ENCODE measurements at places on chromosomes 6 and 20. TPM values are rescaled to one million over a fixed set of nuclear protein-coding genes. Genes with fewer than 3 reads are reported as not detected.
A peak's percentile ranks its signal among the peaks of the same experiment; 100 is the strongest.

DNA sequence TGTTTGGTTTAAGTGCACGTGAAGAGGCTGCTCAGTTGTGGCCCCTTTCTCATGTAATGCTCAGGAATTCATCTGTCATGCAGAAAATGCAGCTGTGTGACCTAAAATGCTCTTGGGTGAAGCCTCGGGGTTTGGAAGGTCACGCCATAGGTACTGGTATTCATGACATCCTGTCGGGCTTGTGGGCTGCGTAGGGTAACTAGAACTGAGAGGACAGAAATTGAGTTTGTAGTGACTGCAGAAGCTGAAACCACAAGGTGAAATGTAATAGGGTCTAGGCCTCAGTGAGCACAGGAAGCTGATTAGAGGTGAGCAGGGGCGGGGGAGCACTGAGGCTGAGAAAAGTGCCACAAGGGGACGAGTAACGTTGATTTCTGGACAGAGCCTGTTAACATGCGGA lies 128.8 kb downstream of the SOBP start:
- no peak overlapping the region for H3K27ac ChIP-seq
- no peak for DNase-seq
- H3K36me3 ChIP-seq: no peaks in the 10 kb centered on the region
- H3K27me3 ChIP-seq: no peaks in the 10 kb centered on the region

EYA2 gene
- polyA plus RNA-seq: 0.14 TPM

DNA sequence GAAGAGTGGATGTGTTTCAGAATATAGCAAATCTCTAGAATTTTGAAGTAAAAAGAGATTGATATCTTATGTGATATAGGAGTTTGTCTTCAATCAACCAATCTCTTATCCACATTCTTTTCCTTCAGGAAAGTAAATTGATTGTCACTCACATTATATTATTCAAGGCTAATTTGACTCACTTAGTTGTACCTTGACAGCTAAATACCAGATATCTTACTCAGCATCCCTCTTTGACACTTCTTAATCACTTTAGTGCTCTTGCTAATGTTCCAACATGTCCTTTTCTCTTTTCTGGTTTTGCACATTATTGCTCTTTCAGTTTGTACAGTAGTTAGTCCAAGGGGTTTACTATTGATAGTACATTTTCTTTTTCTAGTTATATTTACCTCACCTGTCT lies 286.9 kb upstream of the PTCHD4 start:
- no peaks in the 10 kb centered on the region for H3K36me3 ChIP-seq
- H3K27ac ChIP-seq: no peak overlapping the region
- no peaks in the 10 kb centered on the region for H3K4me1 ChIP-seq
- DNase-seq: no peak
- H3K27me3 ChIP-seq: no peaks in the 10 kb centered on the region

TGM2 gene
- polyA plus RNA-seq: 254 TPM

DNA sequence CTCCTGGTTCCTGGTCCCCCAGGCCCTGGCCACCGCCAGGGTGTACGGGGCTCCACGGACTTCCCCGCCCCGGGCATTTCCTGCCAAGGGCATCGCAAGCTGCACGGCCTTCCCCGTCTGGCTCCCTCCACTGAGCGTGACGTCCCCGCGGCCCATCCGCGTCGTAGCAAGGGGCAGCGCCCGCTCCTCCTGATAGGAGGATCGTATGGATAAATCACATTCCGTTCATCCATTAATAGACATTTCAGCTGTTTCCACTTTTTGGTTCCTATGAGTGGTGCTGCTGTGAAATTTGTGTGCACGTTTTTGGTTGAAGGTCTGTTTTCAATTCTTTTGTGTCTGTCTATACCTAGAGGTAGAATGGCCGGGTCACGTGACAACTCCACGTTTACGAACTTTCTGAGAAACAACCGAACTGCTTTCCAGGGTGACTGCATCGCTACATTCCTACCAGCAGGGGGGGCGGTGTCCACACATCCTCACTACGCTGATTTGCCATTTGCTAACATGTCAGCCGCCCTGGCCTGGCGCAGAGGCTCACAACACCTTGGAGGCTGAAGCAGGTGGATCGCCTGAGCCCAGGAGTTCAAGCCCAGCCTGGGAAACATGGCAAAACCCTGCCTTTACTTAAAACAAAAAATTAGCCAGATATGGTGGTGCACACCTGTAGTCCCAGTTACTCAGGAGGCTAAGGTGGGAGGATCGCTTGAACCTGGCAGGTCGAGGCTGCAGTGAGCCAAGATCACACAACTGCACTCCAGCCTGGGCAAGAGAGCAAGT lies 37.7 kb downstream of the KCNQ2 start:
- no peak overlapping the region for H3K27ac ChIP-seq
- peaks cover 21% of the 10 kb centered on the region for H3K27me3 ChIP-seq
- no peaks in the 10 kb centered on the region for H3K4me1 ChIP-seq
- no peak overlapping the region for H3K4me3 ChIP-seq
- peak; percentile 77 for DNase-seq

DNA sequence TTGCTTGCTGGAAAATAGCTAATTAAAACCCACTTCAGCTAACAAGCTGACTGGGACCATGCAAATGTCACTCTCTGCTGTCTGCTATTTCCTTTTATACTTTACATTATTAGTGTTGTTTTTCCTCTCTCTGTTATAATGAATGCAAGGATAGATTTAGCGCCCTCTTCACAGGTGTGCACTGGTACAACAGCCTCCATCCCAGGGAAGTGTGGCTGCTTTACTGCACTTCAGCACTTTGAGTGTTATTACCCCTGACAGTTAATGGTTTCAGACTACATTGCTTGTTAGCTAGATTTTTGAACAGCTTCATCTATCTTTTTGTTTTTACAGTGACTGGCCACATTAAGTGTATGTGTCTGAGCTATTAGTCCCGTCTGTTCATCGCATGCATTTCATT lies 405.7 kb downstream of the RNF144B start:
- H3K27me3 ChIP-seq: no peaks in the 10 kb centered on the region
- no peak overlapping the region for H3K27ac ChIP-seq
- H3K36me3 ChIP-seq: no peaks in the 10 kb centered on the region

- no peak overlapping the region for H3K4me3 ChIP-seq
- H3K36me3 ChIP-seq: no peaks in the 10 kb centered on the region
- peaks cover 7% of the 10 kb centered on the region for H3K4me1 ChIP-seq
- DNase-seq: no peak
- no peak overlapping the region for H3K27ac ChIP-seq
Observed at GRCh38 chr6:158256746-158257424, 55.4 kb upstream of the TULP4 start.

- H3K36me3 ChIP-seq: no peaks in the 10 kb centered on the region
- H3K4me1 ChIP-seq: no peaks in the 10 kb centered on the region
- H3K27me3 ChIP-seq: no peaks in the 10 kb centered on the region
- no peak overlapping the region for H3K27ac ChIP-seq
- DNase-seq: no peak
Observed at GRCh38 chr6:160333841-160334240, 14.3 kb upstream of the SLC22A3 start.

- no peak for DNase-seq
- no peak overlapping the region for H3K27ac ChIP-seq
- H3K36me3 ChIP-seq: no peaks in the 10 kb centered on the region
- no peaks in the 10 kb centered on the region for H3K27me3 ChIP-seq
Observed at GRCh38 chr20:10714236-10714975, 40.6 kb upstream of the JAG1 start.

BMP5 gene
- not detected for polyA plus RNA-seq

DNA sequence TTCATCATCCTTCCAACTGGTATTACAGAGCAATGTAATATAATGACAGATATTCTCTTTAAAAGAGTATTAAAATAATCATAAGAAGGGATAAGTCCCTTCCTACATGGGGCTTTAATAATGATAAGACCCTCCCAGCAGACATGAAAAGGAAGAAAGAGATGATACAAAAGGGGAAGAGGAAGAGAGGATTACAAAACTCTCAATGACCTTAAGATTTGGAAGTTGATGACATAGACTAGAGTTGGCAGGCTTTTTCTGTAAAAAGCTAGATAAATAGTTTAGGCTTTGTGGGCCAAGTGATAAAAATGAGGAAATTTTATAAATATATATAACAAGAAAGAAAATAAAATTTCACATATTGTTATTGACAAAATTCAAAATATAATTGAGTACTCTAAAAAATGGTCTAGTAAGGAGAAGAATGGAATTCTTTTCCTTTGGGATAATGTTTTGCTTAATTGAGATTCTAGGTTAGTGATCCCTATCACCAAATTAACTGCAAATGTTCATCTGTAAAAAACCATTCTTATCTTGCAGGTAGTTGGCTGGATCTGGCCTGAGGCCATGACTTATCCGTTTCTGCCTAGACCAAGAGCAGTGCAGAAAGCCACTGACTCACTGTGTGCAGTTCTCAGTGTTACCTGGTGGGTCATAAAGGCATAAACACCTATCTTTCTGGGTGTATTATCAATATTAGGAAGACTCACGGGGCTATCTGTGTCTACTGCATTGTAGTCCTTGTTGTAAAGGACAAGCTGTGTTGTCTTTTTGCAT lies 11.0 kb downstream of the RIPOR2 start:
- no peak overlapping the region for H3K4me3 ChIP-seq
- peaks cover 12% of the 10 kb centered on the region for H3K4me1 ChIP-seq
- no peak overlapping the region for H3K27ac ChIP-seq

DNA sequence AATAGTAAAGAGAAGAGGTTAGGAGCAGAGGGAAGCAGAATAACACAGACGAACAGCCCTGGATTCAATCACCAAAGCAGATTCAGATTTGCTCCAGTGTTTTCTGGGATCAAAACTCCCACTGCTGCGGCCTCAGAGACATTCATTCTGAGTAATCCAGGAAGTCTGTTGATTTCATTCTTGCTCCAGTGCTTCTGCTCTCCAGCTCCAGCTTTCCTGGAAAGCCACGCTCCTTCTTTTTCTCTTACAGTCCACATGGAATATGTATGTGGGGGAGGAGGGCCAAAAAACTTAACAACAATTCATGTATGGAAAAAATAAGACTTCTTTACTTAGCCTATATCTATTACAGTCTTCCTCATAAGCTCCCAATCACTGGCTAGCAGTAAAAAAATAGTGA lies 26.4 kb upstream of the UST start:
- peak; percentile 80 for DNase-seq
- no peaks in the 10 kb centered on the region for H3K36me3 ChIP-seq
- H3K4me1 ChIP-seq: peaks cover 37% of the 10 kb centered on the region
- H3K4me3 ChIP-seq: no peak overlapping the region

GRCh38 chr6:3340894-3341293 lies 82.1 kb downstream of the PSMG4 start:
- no peaks in the 10 kb centered on the region for H3K27me3 ChIP-seq
- peak overlapping the region; percentile 30 for H3K4me3 ChIP-seq
- H3K36me3 ChIP-seq: no peaks in the 10 kb centered on the region
- DNase-seq: peak; percentile 64

DNA sequence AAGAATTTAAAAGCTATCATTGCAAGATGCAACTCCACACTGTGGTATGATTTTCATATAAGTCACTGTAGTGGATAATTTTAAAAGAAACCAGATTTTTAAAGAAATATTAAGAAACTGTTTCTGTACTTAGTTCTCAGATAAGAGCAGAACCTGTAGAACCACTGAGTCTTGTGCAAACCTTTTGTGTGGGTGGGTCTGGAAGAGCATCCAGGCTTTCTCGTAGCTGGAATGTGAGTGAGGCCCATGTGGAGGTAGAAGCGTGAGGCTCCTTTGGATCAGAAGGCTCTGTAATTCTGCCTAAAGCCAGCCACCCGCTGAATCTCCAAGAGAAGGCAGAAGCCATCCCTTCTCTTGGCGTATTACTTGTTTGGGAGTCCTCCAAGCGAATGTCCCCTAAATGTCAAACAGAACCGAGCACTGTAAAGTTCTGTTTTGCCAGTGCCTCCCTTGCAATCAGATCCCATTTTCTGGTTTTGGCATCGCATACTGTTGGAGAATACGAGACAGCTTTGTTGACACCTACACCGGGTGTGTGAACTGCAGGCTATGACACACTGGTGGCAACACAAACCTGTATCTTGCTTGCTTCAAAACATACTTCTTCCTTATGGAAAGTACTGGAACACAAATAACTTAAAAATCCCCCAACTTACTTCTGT lies 188.7 kb downstream of the FOXC1 start:
- H3K36me3 ChIP-seq: no peaks in the 10 kb centered on the region
- H3K4me1 ChIP-seq: peaks cover 14% of the 10 kb centered on the region
- H3K4me3 ChIP-seq: no peak overlapping the region
- H3K27ac ChIP-seq: no peak overlapping the region

DNA sequence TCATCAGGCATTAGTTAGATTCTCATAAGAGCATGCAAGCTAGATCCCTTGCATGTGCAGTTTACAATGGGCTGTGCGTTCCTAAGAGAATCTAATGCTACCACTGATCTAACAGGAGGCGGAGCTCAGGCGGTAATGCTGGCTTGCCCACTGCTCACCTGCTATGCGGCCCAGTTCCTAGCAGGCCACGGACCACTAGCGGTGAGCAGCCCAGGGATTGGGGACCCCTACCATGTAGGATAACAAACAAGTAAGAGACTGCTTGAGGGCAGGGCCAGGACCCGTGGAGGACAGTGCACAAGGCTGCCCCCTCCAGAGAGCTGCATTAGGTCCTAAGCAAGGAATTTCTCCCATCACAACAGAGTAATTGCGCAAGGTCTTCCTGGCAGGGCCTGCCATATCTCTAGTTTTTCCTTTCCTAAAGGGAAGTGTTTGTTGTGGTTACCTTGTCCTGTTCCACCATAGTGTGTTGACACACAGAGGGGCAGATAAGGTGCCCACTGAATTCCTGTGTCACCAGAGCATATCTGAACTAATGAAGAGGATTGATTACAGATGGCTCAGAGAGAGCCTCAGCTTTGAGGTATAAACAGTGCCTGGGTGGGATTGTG lies 58.0 kb downstream of the PACRG start:
- H3K36me3 ChIP-seq: no peaks in the 10 kb centered on the region
- no peak overlapping the region for H3K27ac ChIP-seq
- H3K4me3 ChIP-seq: no peak overlapping the region
- H3K4me1 ChIP-seq: no peaks in the 10 kb centered on the region
- no peak for DNase-seq

- 0 out of 2 replicates have a peak, but pooled peaks cover 4% of the 10 kb centered on the region for H3K36me3 ChIP-seq
- H3K27ac ChIP-seq: no peak overlapping the region
Observed at GRCh38 chr6:36070252-36070651, 42.6 kb downstream of the MAPK14 start.

DNA sequence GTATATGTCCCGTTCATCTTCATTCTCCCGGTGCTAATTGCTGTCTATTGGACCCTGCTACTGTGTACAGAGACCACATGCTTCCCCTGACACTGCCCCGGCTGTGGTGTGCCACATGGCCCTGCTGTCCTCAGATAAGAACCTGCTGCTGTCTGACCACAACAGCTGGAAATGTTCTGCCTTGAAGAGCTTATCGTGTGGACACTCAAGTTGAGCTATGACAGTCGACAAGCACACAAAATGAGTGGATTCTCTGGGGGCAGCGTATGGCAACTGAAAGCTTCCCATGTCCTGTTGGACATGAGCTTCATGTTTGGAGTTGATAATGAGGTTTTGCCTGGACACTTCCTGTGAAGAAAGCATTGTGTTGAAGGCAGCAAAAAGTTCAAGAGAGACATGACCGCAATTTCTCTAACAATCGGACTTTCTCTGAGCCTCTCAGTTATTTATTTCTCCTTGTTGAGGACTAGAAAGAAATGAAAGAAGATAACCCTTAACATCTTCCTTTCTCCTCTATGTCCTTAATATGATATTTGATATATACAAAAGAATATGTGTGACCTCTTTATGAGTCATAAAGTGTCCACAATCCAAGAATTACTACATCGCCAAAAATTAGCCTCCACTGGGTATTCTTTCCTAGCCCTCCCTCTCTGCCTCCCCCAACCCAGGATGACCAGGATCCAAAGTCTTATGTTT lies 187.1 kb upstream of the TCF21 start:
- H3K27ac ChIP-seq: no peak overlapping the region
- H3K36me3 ChIP-seq: no peaks in the 10 kb centered on the region
- peaks cover 32% of the 10 kb centered on the region for H3K4me1 ChIP-seq
- H3K4me3 ChIP-seq: no peak overlapping the region

Data from GM23248 (cell line).